ENCODE measurements at places on chromosomes 13 and 19. TPM values are rescaled to one million over a fixed set of nuclear protein-coding genes. Genes with fewer than 3 reads are reported as not detected.

BEST2 gene
- not detected for total RNA-seq

RDH8 gene
- total RNA-seq: not detected

DNA sequence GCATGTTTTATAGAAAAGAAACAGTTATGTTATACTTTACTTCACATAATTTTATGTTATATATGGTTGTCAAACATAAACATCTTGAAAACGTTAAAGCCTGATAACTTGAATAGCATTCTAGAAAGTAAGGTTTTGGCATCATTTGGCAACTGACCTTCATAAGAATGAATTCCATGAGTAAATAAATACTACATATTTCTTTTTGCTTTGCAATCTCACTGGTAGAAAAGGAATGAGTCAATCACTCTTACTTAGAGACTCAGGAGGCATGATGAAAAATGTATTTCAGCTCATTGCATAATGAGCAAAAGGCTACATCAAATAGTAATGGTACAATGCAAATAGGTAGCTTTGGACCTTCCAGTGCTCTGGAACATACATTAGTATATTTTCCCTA is 1381.9 kb downstream of the EFNB2 start:
- DNase-seq: no peak
- no peak overlapping the region for H3K27ac ChIP-seq

GRCh38 chr19:15640294-15640903 is at the start of gene CYP4F3:
Gene CYP4F3, plus strand, starts transcription at chr19:15640897. Its CDS starts 519 bp downstream, at chr19:15641416.
- H3K36me3 ChIP-seq: no peaks in the 10 kb centered on the region
- H3K4me3 ChIP-seq: no peak within 1 kb of the TSS
- H3K27me3 ChIP-seq: no peaks in the 10 kb centered on the region
- peaks cover 15% of the 10 kb centered on the region for H3K4me1 ChIP-seq
- H3K27ac ChIP-seq: no peak within 1 kb of the TSS

- H3K27me3 ChIP-seq: no peaks in the 10 kb centered on the region
- H3K36me3 ChIP-seq: peaks cover 9% of the 10 kb centered on the region
- H3K27ac ChIP-seq: no peak overlapping the region
- DNase-seq: no peak
- no peak overlapping the region for H3K4me3 ChIP-seq
- H3K4me1 ChIP-seq: peaks cover 14% of the 10 kb centered on the region
Observed at GRCh38 chr19:17429641-17430113, 9.8 kb downstream of the MVB12A start.

DNA sequence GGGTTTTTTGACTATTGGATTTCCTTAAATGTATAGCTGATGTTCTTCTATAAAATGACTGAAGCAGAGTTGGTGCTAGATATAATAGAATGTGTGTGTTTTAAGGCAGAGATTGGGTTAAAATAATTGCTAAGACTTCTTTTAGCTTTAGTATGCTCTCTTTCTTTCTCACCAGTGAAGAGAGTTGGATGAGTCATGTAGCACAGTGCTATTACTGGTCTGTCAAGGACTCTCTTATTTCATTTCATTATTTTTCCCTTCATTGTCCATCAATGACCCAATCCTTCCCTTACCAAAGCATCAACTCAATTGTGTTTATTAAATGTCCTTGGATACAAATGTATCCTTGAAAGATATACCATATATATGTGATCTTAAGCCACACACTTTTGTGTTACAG is 268.9 kb downstream of the IRS2 start:
- DNase-seq: no peak
- H3K4me3 ChIP-seq: no peak overlapping the region
- no peaks in the 10 kb centered on the region for H3K27me3 ChIP-seq
- H3K36me3 ChIP-seq: no peaks in the 10 kb centered on the region

- peaks cover 21% of the 10 kb centered on the region for H3K4me1 ChIP-seq
- no peaks in the 10 kb centered on the region for H3K36me3 ChIP-seq
- no peak overlapping the region for H3K27ac ChIP-seq
- H3K27me3 ChIP-seq: no peaks in the 10 kb centered on the region
- peak; percentile 4 for DNase-seq
Observed at GRCh38 chr19:11736696-11737095, 2.0 kb downstream of the ZNF823 start.

GRCh38 chr13:106867249-106867648 is 299.3 kb upstream of the ARGLU1 start:
- H3K27me3 ChIP-seq: no peaks in the 10 kb centered on the region
- H3K4me3 ChIP-seq: peak overlapping the region; percentile 1
- peaks cover 3% of the 10 kb centered on the region for H3K4me1 ChIP-seq
- H3K27ac ChIP-seq: no peak overlapping the region

All from spinal cord (tissue), 10 donors.